Progenitor cell of endocrine pancreas (in vitro differentiated cells): ENCODE measurements at places on chromosomes 6 and 20.

GRCh38 chr6:56814308-56814707, 140.6 kb upstream of the BEND6 start:
- no peak for DNase-seq

DNA sequence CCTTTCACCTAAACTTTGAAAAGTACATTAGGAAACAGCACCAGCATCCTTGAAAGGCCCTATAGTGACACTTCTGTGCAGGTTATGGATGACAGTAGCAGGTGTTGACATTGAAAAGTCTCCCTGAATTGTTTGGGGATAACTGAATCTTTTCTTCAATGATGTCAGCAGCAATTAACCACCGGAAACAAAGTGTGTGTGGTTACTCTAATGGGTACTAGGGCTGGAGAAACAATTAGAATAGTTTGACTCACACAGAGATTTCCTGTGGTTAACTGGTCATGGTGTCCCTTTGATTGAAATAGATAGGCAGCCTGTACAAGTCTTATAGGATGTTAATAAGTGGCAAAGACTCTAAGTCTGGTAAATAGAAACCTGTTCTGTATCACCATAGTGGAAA, 189.1 kb downstream of the TBX18 start:
- no peak for DNase-seq

- DNase-seq: no peak
Observed at GRCh38 chr6:16670617-16671051, 90.6 kb downstream of the ATXN1 start.

DNA sequence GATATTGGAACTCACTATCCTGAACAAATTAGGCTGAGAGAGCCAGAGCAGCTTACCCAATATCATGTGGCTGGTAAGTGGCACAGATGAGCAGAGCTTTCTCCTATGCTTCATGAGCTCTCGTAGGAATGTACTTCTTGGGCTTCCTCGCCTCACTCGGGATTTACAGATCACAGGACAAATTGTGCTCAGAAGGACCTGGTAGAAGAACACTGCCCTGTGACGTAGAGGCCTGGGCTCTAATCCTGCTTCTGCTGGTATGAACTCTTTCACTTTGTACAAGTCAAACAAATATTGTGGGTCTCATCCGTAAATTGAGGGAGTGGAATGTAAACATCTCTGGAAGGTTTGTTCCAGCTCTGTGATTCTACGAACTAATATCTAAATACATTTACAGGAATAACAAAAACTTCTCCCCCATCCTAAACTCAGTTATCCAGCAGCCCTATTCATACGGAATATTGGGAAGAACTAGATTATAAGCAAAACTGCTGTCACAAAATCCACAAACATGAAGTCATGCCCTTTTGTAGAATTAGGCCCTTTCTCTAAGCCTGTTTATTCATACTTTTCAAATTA, 187.6 kb downstream of the CLIC5 start:
- DNase-seq: no peak

- DNase-seq: no peak
Observed at GRCh38 chr6:84249724-84250123, 22.3 kb upstream of the CEP162 start.

- DNase-seq: no peak
Observed at GRCh38 chr6:26457264-26457805, 420 bp upstream of the BTN2A1 start.

GRCh38 chr6:73955800-73956199, 259.8 kb downstream of the CD109 start:
- no peak for DNase-seq

DNA sequence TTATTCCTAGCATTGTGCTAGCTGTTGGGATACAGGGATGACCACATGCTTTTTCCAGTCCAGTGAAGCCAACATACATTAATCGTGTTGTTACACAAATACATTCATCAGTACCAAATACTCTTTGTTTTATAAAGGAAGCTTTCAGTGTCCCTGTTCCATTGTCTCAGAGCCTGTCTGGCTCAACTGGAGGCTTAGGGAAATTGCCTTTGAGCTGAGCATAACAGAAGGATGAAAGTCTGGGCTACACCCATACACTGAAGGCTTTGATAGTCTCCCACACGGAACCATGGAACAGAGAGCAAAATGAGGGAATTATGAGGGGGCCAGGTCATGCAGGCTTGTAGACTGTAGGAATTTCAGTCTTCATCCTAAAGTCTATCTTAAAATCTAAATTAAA, 126.4 kb upstream of the KCNQ5 start:
- DNase-seq: no peak

- no peak for DNase-seq
Observed at GRCh38 chr6:74749211-74750147, 456.4 kb downstream of the COL12A1 start.

GRCh38 chr6:167045828-167046580, 46.8 kb downstream of the CEP43 start:
- no peak for DNase-seq

GRCh38 chr20:63167026-63167917, 48.7 kb downstream of the YTHDF1 start:
- DNase-seq: no peak
